NCI-H1417 treated with DMSO at 0.1 percent for 48 hours (cell line): ENCODE measurements at places on chromosomes 16 and 17.

GRCh38 chr17:18855831-18856569, 1.9 kb upstream of the PRPSAP2 start:
- peak; percentile 46 for DNase-seq

DNA sequence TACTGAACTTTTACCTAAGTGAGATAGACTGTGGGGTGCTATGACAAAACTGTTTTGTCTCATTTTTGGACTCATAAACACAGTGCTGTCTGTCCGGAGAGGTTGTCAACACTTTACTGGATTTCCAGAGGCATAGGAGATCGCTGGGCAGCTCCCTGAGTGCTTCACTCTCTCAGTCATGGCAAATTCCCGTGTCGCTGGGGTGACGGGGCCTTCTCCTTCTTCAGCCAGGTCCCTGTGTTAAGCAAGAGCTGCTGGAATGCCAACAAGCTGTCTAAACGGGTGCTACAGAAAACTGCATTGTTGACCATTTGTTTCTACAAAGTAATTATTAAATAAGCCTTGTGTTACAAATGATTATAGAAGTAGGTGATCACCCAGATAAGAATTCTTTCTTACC, 141.6 kb downstream of the DNAH9 start:
- no peak for DNase-seq

- DNase-seq: no peak
These were observed 3.0 kb downstream of the SSTR5 start for GRCh38 chr16:1075546-1075945.

DNA sequence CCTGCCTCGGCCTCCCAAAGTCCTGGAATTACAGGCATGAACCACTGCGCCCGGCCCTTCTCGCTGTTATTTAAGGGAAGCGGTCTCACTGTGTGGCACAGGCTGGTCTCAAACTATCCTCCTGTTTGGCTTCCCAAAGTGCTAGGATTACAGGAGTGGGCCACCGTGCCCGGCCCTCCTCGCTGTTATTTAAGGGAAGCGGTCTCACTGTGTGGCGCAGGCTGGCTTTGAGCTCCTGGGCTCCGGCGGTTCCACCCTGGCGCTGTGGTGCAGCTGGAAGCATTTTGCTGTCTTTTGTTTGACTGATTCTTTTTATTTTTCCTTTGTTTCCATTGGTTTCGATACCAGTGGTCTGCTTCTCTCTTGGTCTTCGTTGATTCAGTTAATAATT, 40.7 kb downstream of the FOXK2 start:
- no peak for DNase-seq

- DNase-seq: no peak
These were observed 1.8 kb upstream of the PRSS53 start for GRCh38 chr16:31090540-31090939.

DNA sequence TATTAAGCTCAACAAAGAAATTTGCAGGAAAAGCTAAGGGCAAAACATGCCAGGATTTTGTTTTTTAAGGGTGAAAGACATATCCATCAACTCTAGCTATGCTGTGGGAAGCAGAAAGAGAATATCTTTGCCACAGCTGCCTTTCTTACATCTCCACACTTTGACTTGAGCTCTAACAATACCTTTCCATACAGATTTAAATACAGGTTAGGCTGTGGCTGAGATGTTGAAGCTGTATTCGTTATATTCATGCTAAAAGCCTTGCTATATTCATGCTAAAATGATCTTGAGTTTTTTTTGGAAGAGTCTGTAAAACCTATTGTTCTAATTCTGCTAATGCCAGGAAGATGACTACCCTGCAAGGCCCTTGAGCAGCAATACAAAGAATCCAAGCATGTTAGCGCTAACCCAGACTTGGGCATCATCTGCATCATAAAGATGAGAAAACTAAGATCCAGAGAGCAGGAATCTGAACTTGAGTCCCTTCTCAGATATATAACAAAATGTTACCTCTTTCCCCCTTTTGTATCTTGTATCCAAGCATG, 204.8 kb upstream of the C17orf78 start:
- no peak for DNase-seq

- no peak for DNase-seq
These were observed 29.3 kb downstream of the SREBF1 start for GRCh38 chr17:17807440-17807839.
